H7 (cell line): ENCODE measurements at places on chromosomes 2 and 18.

DNA sequence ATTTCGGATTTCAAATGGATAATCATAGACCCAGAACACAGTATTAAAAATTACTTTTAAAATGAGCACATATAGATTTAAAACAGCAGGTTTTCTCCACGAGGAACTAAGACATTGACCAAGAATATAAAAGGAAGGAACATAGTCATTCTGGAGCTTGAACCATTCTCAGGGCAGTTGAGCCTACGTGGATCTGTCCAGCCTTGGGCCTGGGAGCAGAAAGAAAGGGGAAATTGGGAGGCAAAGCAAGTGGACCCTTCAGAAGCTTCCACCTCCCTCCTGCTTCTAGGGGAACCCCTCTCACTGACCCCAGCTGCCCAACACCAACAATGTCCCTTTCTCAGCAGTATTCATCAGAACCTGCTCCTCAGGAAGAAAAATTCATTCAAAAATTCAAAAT, 31.4 kb upstream of the TTC39C start:
- no peak for DNase-seq

GRCh38 chr2:18907508-18907907, 318.1 kb upstream of the NT5C1B start:
- no peak for DNase-seq

GRCh38 chr18:24014062-24014985, at the start of gene TTC39C:
TTC39C (plus strand) TSS chr18:24014754; CDS start chr18:24014872, 118 bp downstream.
- peak; percentile 88 for DNase-seq

DNA sequence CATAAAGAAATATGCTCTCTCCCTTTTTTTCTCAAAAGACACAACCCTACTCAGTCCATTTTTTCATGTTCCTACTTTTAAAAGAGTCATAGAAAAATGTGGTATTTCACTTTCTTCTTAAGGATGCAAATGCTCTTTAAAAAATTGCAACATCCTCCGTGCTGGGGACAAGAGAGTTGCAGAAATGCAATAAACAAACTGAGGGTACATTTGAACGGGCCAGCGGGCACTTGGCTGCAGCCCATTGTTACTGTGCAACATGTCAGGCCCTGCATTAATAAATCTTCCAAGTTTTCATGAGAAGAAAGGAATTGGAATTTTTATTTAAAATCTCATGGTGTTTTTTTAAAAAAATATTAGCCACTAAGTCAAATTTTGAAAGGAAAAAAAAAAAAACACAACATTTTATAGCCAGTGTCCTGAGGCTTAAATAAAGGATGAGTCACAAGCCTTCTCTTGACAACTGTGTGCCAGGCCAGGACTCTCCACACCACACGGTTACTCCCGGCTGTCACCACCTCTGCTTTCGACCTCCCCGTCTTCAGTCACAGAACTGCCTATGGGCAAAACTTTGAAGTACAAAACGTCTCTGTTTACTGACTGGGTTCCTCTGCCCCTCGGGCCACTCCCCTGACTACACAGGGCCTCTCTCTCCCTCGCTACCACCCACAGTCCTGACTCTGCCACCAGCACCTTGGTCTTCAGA, 57.5 kb upstream of the MFF start:
- DNase-seq: no peak

DNA sequence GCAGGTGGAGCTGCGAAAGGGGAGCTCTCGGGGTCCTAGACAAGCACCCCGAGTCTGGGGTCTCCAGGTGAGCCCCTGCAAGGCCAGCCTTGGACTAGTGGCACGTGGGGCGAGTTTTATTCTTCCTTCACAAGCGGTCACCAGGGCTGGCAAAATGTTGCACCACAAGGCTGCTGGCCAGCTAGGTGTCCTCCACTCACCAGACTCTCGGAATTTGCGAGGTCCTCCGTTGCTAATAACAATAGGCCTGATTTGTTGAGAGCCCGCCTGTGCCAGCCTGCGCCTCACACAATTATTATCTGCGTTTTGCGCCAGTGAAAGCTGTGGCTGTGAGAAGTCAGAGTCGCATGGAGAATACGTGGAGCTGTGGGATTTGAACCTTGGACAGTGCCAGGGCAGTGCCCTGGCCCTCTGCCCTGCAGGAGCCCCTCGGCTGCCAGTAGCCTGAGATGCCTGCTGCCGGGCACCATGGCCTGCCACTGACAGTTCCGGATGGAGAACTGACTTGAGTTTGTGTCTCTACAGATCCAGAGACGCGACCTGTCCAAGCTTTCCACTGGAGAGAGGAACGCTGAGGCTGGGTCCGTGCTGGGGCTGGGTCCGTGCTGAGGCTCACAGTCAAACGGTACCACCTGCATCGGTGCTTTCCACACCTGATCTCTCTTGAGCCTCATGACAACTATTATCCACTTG, 77.6 kb upstream of the ODC1 start:
- peak; percentile 34 for DNase-seq
